ENCODE measurements at places on chromosomes 1 and 21.

DNA sequence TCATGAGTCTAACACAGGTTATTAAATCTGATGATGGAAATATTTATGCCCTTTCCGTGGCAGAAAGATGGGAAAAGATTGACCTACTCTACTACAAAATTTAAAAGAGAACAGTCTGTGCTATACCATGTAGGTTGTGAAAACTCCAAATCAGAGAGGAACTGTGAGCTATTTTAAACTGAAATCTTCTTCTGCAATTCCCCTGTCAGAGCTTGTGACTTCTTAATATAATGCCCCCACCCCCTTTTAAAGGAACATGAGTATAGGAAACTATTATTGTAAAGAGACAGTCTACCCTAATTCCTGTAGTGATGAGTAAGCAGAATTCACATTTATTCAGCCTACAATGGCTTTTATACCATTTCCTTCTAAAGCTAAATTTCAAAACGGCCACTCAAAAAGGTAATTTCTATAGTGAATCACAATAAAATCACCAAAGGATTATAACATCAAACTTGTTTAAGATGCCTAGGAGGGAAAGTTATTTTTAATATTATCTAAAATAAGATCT, 11.7 kb downstream of the DSCAM start:
- DNase-seq: no peak

DNA sequence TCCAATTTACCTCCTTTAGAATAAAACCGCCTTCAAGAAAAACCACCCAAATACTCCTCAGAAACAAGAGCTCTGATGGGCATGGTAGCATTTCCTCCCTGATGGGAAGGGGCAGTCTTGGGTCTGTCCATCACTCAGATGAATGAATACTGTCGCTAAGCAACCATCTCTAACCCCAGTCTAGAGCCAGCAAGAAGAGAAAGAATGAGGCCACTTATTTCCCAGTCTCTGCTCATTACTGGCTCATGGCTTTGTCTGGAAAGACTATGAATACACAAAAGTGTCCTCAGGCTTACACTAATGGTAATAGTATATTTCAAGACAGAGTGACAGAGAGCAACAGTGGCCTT, 51.0 kb upstream of the F3 start:
- DNase-seq: no peak

- DNase-seq: no peak
These were observed 88.6 kb downstream of the ADAMTS1 start for GRCh38 chr21:26756491-26757159.

DNA sequence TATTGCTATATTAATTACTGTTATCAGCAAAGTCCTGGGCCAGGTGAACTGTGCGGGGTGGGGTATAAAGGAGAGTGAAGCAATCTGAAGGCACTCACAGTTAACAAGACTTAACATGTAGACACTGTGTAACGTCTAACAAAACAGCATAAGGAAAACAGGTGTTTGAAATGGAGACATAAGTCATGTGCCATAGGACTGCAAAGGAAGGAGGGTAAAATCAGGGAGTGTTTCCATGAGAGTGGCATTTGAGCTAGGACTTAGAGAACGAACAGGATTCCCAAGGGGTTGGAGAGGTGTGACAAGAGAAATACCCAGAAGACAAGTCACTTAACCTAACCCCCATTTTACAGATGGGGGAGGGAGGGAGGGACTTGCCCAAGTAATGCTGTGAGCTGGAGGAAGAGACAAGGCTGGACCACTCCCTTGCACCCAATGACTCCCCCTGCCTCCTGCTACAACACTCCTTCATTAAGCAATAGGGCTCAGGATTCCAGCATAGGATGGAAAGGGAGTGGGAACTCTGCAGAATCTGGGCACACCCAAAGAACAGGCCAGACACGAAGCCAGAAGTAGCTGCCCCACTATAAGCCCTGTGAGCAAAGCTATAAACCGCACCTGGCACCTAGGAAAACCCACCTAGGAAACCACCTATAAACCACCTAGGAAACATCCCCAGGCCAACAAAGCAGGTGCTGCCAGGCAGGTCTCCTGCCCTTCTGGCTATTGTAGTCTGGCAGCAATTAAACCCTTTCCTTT, 6.6 kb downstream of the PEF1 start:
- DNase-seq: no peak

DNA sequence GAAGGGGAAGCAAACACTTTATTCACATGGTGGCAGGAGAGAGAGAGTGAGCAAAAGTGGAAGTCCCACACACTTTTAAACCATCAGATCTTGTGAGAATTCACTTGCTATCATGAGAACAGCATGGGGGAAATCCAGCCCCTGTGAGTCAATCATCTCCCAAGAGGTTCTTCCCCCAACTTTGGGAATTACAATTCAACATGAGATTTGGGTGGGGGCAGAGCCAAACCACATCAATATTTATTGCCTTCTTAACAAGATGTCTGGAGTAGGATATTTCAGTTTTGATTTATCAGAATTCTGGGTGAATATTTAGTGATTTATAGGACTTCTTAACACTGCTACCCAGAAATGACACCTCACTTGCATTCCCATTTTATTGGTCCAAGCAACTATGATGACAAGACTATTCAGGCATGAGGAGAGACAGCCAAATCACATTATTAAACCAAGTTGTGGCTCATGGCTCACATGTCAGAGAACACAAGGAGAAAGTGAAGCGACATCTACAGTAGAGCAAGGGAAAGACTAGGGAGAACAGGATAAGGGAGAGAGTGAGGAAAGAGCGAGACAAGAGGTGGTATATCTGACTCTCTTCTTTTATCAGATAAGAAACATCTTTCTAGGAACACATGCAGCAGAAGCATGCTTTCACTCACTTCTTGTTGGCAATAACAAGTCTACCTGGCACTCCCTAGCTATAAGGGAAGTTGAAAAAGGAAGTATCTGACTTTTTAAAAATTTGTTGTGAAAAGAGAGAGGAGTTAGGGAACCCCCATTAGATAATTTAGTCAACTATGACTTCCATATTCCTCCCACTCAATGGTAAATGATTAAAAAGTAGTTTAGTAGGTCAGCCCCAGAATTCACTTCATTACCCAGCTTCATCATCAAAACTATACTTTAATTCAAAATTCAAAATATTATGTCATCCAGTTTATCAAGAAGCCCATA, 36.6 kb upstream of the PTPRC start:
- DNase-seq: no peak

DNA sequence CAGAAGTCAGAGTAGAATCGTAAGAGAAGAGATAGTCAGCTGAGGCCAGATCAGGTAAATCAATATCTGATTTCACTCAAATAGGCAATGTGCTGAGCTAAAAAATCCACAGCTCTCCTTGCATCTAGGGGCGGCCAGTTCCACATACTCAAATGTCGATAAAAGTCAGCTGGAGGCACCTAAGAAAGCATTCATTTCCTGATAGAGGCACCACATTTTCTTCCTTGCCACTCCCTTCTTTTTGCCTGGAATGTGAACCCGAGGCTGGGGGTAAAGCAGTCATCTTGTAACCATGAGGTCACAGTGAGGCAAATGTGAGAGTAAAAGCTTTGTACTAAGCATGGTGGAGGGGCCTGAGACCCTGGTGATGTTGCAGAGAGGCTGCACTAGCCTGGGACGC, 24.2 kb upstream of the CTPS1 start:
- DNase-seq: no peak

DNA sequence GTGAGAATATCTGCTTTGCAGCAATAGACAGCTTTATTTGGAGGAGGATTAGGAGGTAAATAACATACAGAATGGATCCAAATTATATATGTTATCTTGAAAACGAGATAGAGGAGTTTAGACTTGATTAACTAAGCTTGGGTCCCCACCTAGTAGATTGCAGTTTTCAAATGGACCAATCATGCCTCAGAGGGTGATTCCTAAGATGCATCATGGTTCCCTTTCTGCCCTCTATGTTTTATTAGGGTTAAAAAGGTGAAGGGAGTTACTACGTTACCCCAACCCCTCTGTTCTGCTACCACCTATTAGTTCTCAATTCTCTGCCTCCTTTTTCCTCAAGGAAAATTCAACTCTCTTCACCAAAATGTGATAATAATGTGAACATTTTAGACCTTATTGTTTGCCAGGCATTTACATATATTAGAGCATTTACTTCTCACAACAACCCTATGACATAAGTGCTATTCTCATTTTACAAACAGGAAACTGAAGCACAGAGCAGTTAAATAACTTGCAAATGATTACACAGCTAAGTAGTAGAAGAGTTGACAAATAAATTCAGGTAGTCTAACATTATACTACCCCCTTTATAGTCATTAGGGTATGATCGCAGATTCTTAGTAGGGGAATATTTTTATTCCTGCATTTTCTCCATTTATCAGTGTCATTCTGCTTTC, 23.4 kb upstream of the PGM1 start:
- no peak for DNase-seq

GRCh38 chr1:160539990-160540858, 17.2 kb upstream of the SLAMF6 start:
- peak; percentile 43 for DNase-seq

DNA sequence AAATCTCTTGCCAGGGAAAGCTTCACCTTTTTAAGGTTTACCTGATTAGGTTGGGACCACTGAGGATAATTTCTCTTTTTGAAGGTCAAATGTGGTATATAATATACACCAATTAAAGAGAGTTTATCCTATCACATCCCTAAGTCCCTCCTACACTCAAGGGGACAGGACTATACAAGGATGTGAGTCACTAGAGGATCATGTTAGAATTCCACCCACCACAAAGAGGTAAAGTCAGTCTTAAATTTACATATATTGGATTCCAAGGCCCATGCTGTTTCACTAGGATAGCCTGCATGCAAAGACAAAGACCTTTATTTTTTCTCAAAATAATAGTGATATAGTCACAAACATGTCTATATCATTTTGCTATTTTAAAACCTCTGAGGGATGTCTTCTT, 164.4 kb downstream of the GIPC2 start:
- DNase-seq: no peak

- DNase-seq: no peak
These were observed 5.1 kb upstream of the BRDT start for GRCh38 chr1:91944087-91944486.

- DNase-seq: no peak
These were observed 14.0 kb downstream of the AHDC1 start for GRCh38 chr1:27589841-27590426.

DNA sequence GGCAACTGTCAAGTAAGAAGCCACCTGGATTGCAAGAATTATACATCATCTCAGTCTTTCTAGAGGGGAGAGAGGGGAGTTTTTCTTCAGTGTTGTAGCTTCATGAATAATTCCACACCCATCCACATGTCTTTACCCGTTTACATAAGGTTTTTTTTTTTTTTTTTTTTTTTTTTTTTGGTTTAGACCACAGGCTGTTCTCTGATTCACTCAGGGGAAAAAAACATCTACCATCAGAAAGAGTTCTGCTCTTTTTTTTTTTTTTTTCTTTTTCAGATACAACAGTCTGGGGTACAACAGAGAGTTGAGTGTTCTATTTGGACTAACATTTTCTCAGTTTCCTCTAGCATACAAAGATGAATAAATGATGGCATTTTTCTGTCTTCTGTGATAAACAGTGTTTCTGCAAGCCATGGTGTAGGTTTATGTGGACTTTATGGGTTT, 4.9 kb upstream of the KIF14 start:
- peak; percentile 17 for DNase-seq

DNA sequence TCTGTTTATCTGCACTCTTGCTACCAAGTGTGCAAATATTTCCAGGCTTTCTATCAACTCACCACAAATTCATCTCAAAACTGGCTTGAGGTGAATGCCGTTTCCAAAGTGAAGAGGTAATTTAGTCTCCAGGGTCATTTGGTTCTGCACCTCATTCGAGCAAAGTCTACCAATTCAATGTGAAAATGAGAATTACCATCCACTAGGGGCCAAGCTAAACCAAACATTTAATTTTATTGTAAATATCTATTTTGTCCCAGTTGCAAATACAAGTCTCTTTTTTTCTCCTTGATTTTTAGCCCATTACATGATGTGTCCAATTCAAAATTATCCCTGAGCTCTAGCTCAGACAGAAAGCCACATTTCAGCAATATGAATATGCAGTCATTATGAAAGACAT, 152.3 kb upstream of the PTBP2 start:
- no peak for DNase-seq

- DNase-seq: no peak
These were observed 35.2 kb downstream of the POFUT2 start for GRCh38 chr21:45252448-45252925.

DNA sequence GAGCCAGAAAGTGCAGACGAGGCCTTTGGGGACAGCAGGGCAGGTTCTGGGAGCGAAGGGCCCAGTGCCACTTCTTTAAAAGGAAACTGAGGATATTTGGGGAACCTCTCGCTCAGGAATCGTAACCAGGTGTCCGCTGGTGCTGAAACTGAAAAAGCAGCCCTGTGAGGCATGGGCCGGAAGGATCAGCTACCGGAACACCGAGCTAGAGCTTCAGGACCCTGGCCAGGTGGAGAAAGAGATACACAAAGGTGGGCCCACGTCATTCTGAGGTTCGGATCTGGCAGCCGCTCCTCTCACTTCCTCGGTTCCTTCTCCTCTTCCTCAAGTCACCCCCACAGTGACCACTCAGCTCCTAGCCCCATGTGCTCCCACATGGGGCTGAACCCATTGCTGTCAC, 18.1 kb downstream of the MX2 start:
- DNase-seq: no peak

DNA sequence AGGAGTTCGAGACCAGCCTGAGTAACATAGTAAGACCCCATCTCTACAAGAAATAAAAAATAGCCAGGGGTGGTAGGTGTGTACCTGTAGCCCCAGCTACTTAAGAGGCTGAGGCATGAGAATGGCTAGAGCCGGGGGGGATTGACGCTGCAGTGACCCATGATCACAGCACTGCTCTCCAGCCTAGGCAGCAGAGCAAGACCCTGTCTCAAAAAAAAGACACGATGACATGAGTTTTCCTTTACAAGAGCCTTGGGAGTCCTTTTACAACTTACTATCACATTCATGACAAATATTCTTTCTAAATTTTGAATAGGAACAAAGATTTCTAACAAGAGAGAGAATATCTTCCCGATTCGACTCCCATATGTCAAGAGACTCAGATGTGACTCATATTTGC, 3.3 kb upstream of the BRWD1 start:
- no peak for DNase-seq

All from GM12892 (cell line).